C1 segment of cervical spinal cord (tissue), 14 donors: ENCODE measurements at places on chromosomes 3 and 15.

DNA sequence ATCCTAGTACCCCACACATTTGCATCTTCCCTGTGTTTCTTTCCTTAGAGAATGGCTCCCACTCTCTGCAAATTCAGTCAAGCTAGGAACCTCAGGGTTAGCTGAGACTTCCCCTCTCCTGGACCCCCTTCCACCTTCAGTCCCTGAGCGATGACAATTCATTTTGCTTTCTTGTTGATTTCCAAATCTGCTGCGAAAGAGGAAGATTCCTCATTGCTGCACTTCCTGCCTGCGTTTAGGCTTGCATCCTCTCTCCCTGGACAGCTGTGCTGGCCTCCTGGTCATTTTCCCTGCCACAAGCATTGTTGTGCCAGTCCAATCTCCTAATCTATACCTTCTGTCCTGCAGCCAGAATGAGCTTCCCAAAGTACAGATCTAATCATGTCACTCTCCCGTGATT, 12.3 kb upstream of the DGKG start:
- DNase-seq = no peak

DNA sequence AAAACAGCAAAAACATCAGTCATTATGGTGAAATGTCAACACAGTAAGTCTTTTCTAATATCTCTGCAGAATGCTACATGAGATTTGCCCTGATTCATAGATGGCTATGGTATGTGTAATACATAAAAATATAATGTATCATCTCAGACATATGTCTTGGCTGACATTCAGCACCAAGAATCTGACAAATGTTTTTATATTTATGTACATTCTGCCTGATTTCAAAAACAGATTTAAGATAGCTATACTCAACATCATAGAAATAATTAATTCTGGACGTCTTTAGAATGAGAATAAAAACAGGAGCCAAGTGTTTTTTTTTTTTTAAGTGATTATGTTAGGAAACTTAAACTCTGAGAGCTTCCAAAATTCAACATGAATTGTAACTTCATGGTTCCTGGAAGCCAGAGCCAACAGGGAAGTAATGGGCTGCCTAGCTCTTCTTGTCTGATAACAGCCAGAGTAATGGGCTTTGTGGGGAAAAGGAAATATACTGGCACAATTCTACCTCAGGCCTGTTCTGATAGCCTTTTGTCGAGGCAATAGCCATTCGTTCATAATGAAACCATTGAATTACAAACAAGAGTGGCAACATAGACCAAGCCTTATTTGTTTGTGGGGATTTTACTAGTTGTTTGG, 184.4 kb downstream of the VGLL4 start:
- DNase-seq = no peak

GRCh38 chr3:126573492-126574117, 14.9 kb upstream of the C3orf22 start:
- DNase-seq = no peak

DNA sequence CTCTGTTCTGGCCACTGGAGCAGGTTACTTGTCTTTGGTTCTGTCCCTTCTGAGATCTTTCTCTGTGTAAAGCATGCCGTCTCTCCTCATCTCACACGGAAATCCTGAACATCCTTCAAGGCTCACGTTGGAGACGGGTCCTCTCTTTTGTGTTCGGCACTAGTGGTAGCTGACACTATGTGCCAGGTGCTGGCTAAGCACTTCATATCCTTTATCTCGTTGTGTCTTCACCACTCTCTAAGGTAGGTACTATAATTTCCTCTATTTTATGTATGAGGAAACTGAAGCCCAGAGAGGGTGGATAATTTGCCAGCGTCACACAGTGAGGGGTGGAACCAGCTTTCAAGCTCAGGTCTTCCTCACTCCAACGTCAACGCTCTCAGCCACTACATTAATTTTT, 1.2 kb downstream of the IFT122 start:
- no peak for DNase-seq

DNA sequence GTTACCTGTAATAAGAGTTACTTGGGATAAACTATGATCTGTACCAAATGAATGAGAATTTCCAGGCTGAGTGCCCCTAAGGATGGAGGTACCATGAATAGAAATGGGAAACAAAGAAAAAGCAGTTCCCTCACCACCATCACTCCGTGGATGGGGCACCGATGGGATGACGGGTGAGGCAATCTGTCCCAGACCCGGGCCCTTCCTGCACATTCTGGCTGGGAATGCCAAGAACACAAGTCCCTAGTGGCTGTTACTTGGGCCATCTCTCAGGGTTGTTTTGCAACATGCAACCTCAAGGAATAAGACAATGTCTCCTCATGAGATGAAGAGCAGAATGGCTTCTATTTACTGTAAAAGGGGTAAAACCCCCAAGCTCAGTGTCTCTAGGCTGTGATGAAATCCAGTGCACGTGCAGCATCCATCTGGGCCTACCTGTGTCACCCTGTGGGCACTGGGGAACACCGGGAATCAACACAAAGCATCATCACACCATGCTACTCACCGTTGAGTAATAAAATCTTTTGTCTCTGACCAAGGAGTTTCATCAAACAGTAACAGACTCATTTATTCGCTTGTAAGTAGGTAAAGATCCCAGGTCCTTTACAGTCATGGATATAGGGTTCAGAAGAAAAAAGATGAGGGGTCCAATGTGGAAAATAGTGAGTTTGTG, 22.3 kb downstream of the GNB4 start:
- DNase-seq = no peak

GRCh38 chr15:25866251-25866650, 3.1 kb upstream of the ATP10A start:
- no peak for DNase-seq

DNA sequence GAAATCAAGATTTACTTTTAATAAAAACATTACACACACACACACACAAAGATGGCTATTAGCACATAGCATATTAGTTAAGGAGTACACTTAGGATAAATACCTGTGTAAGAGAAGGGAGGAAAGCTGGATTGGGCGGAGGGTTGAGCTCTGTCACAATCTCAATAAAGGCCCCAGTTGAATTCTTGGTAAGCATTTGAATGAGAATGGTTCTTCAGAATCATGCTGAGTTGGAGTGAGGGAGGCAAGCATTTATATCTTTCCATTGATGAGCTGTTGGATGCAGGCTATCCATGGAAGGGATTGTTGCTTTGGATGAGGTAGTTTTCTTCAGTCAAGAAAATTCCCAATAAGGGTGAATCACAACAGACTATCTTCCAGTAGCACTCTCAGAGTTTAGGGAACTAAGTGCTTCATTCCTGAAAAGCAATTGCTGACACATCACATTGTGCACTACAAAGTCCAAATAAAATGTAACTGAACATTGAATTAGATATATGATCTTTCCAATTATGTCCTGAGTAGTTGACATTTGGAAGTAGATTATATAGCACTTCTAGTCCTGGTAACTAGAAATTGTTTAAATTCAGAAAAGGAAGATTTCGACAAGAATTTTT, 95.7 kb downstream of the SUCNR1 start:
- no peak for DNase-seq

- peak; percentile 21 for DNase-seq
Observed at GRCh38 chr3:64530434-64531049, 157.3 kb downstream of the ADAMTS9 start.
